ENCODE measurements at places on chromosomes 11 and 22.

- DNase-seq, result no peak
Observed at GRCh38 chr11:34909955-34910354, 6.2 kb downstream of the APIP start.

DNA sequence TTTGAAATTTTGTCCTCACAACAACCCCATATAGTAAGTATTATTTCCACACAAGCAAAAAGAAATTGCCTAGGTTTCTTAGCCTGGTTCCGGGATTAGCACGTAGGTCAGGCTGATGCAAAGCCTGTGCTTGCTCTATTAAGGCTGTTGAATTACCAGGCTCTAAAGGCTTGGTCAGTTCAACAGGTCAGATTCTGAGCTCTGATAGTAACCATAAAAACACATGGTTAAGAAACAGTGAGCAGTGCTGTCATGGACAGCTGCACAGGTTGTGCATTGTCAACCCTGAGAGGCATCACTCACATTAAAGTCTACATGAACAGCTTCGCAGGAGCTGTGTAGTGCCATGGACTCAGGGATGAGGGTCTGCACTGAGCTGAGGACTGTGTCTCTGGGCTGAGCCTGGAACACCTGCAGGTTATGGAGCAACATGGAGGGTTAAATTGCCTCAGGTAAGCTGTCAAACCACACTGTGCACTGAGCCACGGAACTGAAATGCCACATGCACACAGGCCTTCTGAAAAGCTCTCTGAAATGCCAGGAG, 98.0 kb downstream of the PIWIL4 start:
- DNase-seq, result no peak

GRCh38 chr11:77101043-77101537, 1.6 kb upstream of the OMP start:
- no peak for DNase-seq

DNA sequence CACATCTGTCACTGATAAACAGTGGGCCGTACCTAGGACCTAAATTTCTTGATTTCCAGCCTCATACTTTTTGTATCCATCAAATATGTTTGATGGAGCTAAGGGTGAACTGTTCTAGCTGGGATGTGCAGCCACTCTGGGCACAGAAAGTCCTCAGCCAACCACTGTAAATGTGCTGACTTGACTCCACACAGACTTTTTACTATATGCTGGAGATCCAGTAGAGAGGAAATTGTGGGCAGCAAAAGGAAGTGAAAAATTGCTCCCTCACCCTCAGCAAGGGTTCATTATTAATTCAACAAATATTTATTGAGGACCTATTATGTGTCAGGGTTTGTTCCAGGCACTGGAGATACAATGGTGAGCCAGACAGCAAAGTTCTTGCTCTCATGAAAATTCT, 54.2 kb upstream of the AMPD3 start:
- no peak for DNase-seq

GRCh38 chr11:19080579-19080993, 20.1 kb upstream of the MRGPRX2 start:
- DNase-seq, result no peak

DNA sequence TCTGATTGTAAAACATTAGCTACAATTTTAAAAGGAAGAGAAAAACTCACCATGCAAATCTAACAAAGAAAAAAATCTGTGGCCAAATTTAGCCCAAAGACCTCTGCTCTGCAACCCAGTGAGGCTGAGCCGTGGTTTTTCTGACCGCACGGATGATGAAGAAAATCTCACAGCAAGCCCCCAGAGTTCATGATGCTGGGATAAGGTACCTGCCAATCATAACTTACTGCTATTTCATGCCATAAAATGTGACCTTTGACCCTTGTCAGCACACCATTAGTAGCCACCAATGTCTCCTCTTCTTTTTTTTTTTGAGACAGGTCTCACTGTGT, 11.1 kb downstream of the CERK start:
- no peak for DNase-seq

GRCh38 chr22:19240813-19241592, 50.5 kb downstream of the CLTCL1 start:
- DNase-seq, result no peak

DNA sequence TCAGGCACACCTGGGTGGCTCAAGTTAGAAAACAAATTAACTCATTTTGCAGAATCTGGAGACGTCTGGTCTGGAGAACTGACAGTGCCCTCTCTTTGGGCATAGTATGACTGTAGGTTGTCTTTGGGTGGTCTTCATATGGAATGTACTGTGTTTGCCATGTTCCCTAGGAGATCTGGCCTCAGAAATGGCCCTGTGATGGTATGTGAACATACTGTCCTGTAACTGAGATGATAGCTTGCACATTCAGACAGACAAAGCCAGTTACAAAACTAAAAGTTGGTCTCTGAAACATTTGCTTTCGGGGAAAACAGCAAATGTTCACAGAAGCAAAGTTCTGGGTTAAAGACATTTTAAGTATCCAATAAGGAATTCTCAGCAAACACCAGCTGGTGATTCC, 29.7 kb downstream of the CD44 start:
- DNase-seq, result no peak

DNA sequence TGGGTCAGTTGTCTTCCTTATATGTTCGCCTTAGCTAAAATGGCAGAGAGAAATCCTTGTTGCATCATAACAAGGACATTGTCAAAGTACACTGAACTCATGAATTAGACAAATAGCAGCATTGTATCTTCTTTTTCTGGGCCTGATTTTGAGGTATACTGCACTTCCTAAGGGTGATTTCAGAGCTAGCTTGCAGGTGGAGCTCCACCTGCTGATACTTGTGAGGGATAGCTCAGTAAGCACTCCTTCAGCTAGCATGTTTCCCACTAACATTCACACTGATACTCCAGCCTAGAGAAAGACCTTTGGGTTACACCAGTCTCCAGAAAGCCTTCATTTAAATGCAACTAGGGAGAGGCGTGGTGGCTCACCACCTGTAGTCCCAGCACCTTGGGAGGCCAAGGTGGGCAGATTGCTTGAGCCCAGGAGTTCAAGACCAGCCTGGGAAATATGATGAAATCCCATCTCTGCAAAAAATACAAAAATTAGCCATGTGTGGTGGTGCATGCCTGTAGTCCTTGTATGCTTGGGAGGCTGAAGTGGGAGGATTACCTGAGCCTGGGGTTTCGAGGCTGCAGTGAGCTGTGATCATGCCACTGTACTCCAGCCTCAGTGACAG, 29.8 kb downstream of the JAM3 start:
- DNase-seq, result peak; percentile 21

GRCh38 chr11:85028329-85029101, 598.6 kb downstream of the DLG2 start:
- no peak for DNase-seq

GRCh38 chr11:77300695-77301094, 791 bp downstream of the GDPD4 start:
- no peak for DNase-seq

GRCh38 chr11:119029340-119030028, 1.2 kb downstream of the SLC37A4 start:
- DNase-seq, result no peak

DNA sequence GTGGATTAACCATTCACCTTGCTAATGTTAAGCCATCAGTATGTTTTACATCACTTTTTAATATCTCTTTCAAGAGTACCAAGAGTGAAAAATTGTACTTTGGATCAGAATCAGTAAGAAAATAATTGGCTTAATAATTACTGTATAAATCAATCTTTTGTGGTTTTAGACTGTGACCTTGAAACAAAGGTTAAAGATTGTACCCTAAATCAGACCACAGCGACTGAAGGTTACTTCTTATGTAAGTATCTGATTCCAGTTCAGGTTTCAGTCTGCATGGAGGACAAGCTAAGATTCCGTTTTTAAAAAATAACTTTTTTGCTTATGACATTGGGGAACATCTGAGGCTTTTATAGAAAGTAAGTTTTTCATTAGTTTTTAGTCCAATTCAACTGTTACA, 18.9 kb downstream of the CAT start:
- DNase-seq, result no peak

- DNase-seq, result peak; percentile 53
Observed at GRCh38 chr11:131025020-131025419, 108.7 kb upstream of the SNX19 start.

- no peak for DNase-seq
Observed at GRCh38 chr11:62965574-62965973, 19.2 kb downstream of the SLC22A6 start.

- no peak for DNase-seq
Observed at GRCh38 chr11:25218036-25218435, 721.2 kb downstream of the LUZP2 start.

DNA sequence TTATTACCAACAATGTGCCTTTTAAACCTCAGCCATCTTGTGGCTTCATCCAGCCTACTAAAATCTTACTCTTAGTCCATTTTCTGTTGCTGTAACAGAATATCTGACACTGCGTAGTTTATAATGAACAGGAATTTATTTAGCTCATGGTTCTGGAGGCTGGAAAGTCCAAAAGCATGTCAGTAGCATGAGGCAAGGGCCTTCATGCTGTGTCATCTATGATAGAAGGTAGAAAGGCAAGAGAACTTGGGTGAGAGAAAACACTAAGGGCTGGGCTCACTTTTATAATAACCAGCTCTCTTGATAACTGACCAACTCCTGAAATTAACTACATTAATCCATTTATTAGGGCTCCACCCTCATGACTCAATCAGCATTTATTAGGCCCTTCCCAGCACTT, 13.5 kb downstream of the BTBD10 start:
- DNase-seq, result no peak

GRCh38 chr11:2929531-2929949, 320 bp upstream of the PHLDA2 start:
- DNase-seq, result no peak

DNA sequence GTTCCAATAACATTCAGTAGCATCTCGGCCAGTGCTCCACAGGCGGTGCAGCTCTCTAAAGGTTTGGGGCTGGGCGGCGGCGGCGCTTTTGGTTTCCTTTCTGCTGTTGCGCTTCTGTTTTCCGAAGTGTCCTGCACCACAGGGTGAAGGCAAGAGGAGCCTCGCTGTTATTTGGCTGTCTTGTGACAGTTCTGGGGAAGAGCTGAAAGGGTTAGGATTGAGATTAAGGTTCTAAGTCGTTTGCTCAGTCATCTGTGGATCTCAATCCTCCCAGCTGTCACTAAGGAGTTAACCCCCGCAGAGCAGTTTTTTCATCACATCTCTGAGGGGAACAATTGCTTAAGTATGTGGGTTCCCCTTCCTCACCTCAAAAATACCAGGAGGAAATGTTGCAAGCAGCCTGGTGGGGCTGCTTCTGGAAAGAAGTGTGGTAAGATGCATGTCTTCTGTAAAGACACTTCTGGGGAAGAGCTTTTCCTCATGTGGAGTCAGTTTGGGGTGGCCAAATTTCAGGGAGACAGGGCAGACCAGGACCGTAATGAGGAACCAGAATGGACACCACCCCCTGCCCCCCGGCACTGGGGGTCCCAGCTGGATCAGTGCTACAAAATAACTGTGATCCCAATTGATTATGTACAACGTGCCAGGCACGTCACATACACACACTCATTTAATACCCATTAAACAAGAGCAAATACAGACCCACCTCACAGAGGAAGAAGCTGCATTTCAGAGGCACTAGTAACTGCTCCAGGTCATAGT, 14.2 kb downstream of the TMEM121B start:
- no peak for DNase-seq

DNA sequence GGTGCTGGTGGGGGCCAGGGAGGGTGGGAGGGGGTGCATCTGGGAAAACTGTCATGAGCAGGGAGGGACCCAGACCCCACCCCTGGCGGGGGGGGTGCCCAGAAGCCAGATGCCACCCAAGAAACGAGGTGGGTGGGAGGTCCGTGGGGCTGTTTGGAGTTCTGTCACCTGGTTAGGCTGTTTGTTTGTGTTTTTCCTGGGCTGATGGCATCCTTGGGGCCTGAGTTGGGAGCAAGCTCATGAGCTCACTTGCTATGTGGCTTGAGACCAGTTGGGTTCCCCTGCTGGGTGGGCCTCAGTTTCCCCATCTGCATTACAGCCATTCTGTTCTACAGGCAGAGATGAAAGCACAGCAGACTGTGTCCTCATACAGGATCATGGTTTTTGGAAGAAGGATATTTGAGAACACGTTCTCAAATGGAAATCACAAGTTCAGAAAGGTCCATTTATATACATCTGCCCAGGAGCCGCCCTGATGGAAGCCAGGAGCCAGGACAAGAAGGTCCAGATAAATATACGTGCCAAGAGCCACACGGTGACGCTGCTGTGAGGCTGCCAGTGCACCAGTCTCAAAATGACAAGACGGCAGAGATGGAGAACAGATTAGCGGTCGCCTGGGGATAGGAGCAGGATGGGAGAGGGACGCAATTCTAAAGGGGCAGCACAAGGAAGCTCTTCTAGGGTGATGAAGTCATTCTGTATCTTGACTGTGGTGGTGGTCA, 312.9 kb downstream of the MN1 start:
- no peak for DNase-seq

- DNase-seq, result no peak
Observed at GRCh38 chr11:76762867-76763572, 20.1 kb upstream of the TSKU start.

GRCh38 chr11:79253280-79253679, 187.6 kb downstream of the TENM4 start:
- DNase-seq, result peak; percentile 38

DNA sequence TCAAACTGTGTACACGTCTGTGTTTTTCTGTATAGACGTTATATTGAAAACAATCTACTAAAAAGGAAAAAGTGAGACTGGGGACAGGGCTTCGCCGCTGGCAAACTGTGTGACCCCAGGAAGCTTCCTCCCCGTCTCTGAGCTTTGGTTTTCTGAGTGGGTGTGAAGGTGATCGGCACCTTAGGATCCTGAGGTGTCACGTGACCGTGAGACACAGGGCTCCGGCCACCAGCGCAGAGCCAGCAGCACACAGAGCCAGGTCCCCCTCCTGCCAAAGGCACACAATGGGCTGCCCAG, 32.0 kb downstream of the KIAA0930 start:
- DNase-seq, result no peak
